CD4-positive, alpha-beta T cell treated with Interferon gamma for 1 hour (primary cell): ENCODE measurements at places on chromosomes 16 and 17.

DNA sequence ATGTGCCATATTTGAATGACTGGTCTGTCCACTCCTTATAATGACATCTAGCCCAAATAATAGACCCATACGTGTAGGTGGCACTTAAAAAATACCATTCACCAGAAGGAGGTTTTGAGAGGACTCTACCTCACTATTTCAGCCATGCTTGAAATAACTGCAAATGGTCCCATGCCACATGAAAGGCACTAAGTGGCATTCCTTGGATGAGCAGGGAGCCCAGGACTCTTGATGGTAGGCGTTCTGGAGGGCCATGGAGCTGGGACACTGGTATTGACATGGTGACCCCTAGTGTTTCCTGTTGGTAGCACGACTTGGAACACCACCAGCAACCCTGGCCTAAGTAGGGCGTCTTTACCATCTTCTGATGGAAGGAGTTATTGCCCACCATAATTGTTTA lies 148.7 kb upstream of the ZFHX3 start:
- peak; percentile 33 for DNase-seq

GRCh38 chr16:22751685-22752084 lies 62.3 kb upstream of the HS3ST2 start:
- DNase-seq: no peak

DNA sequence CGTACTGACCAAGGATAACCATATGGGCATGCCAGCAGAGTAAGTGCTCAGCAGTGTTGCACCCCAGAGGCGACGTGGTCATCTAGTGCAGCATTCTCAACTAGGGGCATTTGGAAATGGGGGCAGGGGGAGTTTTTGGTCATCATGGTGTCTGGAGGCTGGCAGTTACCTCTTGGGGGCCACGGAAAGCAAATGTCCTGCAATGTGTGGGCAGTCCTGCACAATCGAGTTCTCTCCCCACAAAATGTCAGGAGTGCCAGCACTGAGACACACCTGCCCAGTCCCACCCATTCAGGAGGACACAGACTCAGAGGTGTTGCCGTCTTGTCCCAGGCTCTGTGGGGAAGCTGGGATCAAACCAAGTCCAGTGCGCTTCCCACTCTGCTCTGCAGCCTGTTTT lies 3.0 kb downstream of the RASL10B start:
- DNase-seq: no peak

DNA sequence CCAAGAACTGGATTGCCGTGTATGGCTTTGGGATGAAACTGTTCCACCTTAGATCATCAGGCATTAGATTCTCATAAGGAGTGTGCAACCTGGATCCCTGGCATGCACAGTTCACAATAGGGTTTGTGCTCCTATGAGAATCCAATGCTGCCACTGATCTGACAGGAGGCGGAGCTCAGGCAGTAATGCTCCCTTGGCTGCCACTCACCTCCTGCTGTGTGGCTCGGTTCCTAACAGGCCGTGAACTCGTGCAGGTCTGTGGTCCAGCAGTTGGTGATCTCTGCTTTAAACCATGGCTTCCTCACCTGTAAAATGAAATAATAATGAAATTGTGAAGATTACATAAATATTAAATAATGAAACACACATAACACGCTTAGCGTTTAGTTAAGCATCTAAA lies 45.5 kb upstream of the FBXO47 start:
- no peak for DNase-seq
